Mesendoderm (in vitro differentiated cells): ENCODE measurements at places on chromosomes 16 and 17.
A peak's percentile ranks its signal among the peaks of the same experiment; 100 is the strongest.

- peak; percentile 30 for DNase-seq
Measured at GRCh38 chr17:17900615-17901520, 64.1 kb upstream of the SREBF1 start.

GRCh38 chr16:57745768-57746167, 10.2 kb downstream of the KATNB1 start:
- DNase-seq, result no peak

DNA sequence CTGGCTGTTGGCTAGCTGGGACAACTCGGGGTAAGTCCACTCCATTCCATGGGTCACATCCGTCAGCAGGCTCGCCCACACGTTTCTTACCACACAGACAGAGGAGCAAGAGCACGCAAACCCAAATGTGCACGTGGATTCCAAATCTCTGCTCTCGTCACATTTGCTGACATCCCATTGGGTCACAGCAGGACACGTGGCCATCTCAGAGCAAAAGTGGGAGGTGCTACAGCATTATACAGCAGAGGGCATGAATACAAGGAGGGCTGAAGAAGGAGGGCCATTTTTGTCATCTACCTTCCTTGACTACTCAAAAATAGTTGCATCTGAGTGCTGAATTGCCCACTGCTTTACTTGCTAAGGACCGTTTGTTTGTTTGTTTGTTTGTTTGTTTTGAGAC, 84.7 kb downstream of the RBBP6 start:
- peak; percentile 3 for DNase-seq

GRCh38 chr17:27430882-27431491, 25.3 kb upstream of the KSR1 start:
- DNase-seq, result peak; percentile 59

DNA sequence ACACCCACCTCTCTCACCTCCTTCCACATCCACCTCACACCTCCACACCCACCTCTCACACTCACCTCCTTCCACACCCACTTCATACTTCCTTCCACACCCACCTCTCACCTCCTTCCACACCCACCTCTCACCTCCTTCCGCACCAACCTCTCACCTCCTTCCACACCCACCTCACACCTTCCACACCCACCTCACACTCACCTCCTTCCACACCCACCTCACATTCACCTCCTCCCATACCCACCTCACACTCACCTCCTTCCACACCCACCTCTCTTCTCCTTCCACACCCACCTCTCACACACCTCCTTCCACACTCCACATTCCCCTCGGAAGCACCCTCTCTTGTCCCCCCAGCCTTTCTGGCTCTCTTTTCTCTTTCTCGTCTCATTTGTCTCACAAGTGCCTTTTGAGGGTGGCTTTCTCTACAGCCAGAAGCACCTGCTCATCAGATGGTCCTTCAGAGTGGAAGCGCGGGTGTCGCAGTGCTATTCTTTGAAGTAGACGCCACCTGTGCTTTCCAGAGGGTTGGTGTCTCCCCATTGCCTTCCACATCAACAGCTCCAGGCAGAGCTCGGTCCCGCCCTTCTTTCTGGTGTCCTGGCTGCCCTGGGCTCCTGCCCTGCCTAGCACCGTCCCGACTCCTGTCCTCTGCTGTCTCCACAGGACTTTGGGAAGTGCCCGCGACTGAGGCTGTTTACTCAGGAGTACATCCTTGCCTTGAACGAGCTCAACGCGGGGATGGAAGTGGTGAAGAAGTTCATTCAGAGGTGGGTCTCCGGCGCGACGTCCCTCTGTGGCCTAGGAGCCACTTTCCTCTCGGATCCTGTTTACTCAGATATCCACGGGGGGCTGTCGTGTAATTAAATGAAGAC, 109.4 kb upstream of the PLCG2 start:
- DNase-seq, result no peak

DNA sequence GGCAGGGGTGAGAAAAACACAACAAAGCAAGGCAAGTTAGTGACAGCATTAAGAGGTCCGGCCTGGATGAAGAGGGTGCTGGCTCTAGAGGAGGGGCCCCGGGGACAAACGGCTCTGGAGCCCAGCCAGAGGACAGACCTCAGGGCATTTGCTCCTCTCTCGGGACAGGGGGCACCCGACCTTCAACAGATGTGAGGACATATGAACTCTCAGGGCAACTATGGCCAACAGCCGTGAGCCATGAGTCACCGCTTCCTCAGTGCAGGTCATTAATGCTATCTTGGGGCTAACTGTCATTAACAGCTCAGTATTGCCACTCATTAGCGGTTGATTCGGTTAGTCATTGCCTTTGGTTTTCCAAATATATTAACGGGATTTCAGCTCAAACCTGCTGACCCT, 9.7 kb upstream of the ARL5C start:
- no peak for DNase-seq

GRCh38 chr17:6752068-6752909, 3.6 kb upstream of the XAF1 start:
- DNase-seq, result peak; percentile 36

GRCh38 chr16:56632848-56633365, 448 bp downstream of the MT1M start:
- no peak for DNase-seq

- peak; percentile 67 for DNase-seq
Measured at GRCh38 chr16:78761427-78761826, 662.0 kb downstream of the WWOX start.

DNA sequence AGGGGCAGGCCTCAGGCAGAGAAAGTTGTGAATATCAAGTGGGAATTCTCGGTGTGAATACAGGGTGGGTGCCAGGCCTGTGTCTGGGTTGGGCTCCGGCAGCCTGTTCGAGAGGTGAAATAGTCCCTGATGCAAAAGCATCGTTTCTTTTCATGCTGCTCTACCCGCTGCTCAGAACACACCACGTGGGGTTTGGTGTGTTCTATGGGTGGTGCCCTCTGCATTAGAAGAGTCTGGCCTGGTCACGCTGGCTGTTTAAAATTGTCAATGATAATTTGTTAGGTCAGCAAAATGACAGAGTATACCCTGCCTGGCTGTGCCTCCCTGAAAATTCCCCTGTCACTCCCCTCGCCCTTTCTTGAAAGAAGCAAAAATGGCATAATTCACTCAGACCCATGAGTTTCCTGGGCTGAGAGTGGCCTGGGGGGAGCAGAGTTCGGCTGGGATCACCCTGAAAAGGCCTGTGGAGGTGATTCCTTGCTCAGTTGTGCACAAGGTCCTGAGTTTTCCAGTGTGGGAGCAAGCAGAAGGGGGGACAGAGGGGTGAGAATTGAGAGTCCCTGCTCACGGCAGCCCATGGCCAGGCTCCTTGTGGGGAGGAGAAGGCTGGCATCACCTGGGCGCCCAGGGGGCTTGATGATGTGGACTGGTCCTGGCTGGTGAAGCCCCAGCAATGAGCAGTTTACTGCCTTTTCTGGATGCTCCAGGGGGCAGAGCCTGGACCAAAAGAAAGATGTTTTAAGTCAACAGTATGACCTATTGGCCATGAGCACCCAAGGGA, 3.2 kb downstream of the CACNG5 start:
- no peak for DNase-seq

- DNase-seq, result no peak
Measured at GRCh38 chr17:80374732-80375585, 40.0 kb upstream of the ENDOV start.

- peak; percentile 45 for DNase-seq
Measured at GRCh38 chr17:60640503-60640902, 37.1 kb upstream of the BCAS3 start.

GRCh38 chr17:38654411-38655398, 20.1 kb downstream of the EPOP start:
- no peak for DNase-seq

GRCh38 chr16:52498328-52499059, 48.4 kb downstream of the TOX3 start:
- DNase-seq, result peak; percentile 6

DNA sequence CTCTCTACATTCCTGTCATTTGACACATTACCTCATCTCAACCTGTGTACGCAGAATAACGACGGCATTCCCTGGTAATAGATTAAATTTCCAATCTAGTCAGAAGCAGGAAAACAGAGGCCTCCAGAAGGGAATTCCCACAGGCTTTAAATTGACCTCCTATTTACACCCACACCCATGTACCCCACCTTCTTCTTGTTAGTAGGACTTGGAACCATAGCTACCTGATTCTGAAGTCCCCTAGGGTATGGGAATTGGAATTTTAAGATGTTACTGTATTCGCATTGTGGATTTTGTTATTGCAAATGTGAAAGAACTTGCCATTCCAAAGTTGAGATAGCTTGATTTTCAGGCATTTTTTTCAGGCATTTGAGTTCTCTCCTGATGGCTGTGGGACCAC, 377.5 kb upstream of the DYNLRB2 start:
- peak; percentile 2 for DNase-seq

GRCh38 chr16:72554935-72555334, 383.0 kb upstream of the PMFBP1 start:
- DNase-seq, result peak; percentile 18

DNA sequence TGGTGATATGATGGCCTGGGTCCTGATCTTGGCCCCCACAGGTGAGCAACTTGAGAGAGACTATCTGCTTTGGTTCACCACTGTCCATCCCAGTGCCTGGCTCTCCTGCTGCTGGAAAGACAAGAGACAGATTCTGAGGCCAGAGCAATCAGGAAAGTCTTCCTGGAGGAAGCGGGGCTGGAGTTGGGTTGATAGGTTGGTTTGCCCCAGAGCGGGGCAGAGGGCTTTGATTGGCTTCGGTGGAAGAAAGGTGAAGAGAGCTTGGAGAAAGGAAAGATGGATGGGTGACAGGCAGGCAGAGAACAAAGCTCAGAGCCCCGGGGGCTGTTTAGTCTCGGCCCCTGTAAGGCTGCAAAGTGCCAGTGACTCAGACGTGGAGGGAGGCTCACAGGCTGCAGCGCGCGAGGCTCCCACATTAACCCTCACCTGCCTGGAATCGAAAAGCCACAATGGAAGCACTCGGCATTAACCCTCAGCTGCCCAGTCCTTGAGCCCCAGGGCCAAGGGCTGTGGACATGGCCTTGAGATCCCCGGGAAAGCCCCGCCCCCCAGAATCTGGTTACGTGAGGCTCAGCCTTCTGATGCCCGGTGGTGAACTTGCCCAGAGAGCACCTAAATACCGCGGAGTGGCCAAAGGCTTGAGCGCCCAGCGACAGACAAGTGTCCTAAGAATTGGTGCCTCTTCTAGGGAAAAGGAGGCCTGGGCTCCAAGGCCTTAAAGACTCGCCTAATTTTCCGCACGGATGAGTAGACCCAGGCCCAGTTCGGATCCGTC, 996 bp upstream of the CPNE2 start:
- DNase-seq, result peak; percentile 90

GRCh38 chr17:77572065-77572601, 386.4 kb upstream of the TNRC6C start:
- DNase-seq, result peak; percentile 29

DNA sequence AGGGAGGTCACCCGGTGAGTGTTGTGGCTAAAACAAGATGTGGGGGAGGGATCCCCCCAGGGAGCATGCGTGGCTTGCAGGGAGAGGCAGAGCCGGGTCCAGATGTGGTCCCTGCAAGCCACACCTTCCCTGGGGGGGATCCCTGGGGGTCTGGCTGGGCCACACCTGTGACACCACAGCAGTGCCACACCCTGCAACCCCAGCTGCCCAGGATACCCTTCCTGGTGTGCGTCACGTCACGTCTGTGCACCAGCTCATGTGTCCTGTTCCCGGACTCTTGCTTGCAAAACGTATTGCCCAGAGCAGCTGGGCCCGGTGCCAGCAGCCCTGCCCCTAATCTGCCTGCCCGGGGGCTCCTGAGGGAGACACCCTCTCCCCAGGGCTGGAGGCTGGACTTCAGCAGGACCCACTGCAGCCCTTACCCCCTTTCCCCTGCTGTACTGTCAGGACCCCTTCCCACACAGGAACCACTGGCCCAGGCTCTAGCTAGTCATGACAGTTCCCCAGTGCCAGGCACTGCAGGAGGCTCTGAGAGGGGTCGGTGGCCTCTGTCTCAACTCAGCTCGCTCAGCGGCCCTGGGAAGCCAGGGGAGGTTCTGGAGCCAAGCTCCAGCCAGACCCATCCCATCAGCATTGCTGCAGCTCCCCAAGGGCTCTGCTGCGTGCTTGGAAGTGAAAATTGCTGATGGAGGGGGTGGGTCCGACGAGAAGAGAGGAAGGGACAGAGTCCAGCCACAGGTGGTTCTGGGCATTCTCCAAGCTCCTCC, 25.8 kb upstream of the ACSF3 start:
- DNase-seq, result no peak

DNA sequence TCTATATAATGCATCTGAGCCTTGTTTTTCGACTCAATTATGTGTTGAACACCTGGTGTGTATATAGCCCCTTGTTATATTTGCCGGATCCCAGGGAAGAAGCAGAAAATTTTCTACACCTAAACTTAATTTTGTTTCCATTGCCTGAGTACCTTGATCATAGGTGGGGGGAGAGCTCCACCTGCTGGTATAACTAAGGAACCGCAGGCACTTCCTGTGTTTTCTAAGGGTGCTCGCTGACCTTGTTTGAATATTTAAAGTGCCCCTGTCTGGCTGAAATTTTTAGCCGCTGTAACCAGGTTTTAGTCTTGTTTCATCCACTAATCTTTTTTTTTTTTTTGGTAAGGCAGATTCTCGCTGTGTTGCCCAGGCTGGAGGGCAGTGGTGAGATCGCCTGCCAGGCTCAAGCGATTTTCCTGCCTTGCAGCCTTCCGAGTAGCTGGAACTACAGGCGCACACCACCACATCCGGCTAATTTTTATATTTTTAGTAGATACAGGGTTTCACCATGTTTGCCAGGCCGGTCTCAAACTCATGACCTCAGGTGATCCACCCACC, 6.5 kb upstream of the NUBP1 start:
- peak; percentile 66 for DNase-seq

GRCh38 chr17:2695961-2696760, 15.4 kb downstream of the CLUH start:
- DNase-seq, result no peak

DNA sequence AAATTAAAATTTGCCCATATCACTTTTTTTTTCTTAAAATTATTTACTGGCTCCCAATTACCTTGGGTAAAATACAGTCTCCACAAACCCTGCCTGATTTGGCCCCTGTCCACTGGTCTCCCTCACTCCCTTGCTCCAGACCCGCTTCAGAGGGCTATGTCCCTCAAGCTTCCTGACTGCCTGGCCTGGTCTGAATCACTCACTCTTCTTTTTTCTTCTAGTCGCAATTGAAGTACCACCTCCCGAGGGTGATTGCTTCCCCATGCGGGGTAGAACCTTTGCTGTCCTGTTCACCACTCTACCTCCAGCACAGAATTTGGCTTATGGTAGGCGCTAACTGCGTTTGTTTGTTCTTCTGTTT, 598 bp upstream of the PGAP3 start:
- DNase-seq, result peak; percentile 30

GRCh38 chr17:50541402-50541715, 5.6 kb upstream of the SPATA20 start:
- no peak for DNase-seq

GRCh38 chr17:77640252-77640651, 318.3 kb upstream of the TNRC6C start:
- no peak for DNase-seq

DNA sequence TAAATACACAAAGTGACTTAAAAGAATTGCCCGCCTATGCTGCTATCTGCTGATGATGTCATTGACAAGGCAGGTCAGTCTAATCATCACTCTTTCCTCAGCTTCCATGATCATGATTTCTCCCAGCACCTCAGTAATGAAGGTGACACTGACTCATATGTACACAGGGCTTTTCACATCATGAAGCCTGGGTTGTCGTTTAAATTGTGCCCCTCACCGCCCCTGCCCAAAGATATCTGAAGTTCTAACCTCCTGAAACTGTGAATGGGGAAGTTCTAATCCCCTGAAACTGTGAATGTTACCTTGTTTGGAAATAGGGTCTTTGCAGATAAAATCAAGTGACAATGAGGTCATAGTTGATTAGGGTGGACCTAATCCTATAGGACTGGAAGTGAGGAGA, 17.4 kb upstream of the GPRC5C start:
- DNase-seq, result peak; percentile 81
